ENCODE measurements at places on chromosomes 11 and 22.

GRCh38 chr11:94681140-94681539, 87.0 kb upstream of the AMOTL1 start:
- no peak overlapping the region for H3K27ac ChIP-seq
- H3K27me3 ChIP-seq = no peaks in the 10 kb centered on the region

GRCh38 chr11:65575568-65576231, at the start of gene EHBP1L1:
Gene EHBP1L1, plus strand, starts transcription at chr11:65576053. Its CDS starts 250 bp downstream, at chr11:65576303.
- no peaks in the 10 kb centered on the region for H3K36me3 ChIP-seq
- H3K27me3 ChIP-seq = peaks cover 17% of the 10 kb centered on the region
- peaks cover 25% of the 10 kb centered on the region for H3K4me1 ChIP-seq
- H3K27ac ChIP-seq = peak within 1 kb of the TSS; percentile 80

GRCh38 chr22:38187413-38188212, 6.0 kb upstream of the PLA2G6 start:
- DNase-seq = no peak
- H3K4me3 ChIP-seq = no peak overlapping the region
- H3K4me1 ChIP-seq = peaks cover 15% of the 10 kb centered on the region
- no peak overlapping the region for H3K27ac ChIP-seq
- no peaks in the 10 kb centered on the region for H3K36me3 ChIP-seq

GRCh38 chr22:37525073-37525745, 6.0 kb upstream of the CARD10 start:
- H3K27ac ChIP-seq = no peak overlapping the region
- DNase-seq = no peak
- no peaks in the 10 kb centered on the region for H3K36me3 ChIP-seq
- H3K4me1 ChIP-seq = no peaks in the 10 kb centered on the region
- H3K4me3 ChIP-seq = no peak overlapping the region

DNA sequence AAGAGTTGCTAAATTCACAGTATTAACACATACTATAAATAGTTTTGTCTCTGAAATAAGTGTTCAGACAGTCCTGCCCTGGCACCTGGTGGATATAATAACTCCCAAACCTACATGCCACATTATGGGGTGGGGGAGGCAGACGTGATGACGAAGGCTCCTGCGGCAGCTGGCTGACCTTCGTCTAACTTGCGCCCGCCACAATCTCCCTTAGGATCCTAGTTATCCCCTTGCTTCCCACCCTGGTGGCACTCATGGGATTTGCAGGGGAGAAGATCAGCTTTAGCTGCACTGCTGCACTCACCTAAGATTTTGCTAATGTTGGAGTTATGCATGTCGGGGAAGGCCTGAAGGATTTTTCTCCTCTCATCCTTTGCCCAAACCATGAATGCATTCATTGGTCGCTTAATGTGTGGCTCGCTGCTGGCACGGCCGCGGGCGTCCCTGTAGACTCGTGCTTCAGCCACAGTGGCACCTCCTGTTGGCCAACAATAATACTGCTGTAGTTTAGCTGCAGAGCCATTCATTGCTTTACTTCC, 367.6 kb downstream of the SOX6 start:
- H3K4me3 ChIP-seq = no peak overlapping the region
- no peak for DNase-seq
- H3K27ac ChIP-seq = no peak overlapping the region
- no peaks in the 10 kb centered on the region for H3K27me3 ChIP-seq
